Activated CD4-positive, CD25-positive, alpha-beta regulatory T cell treated with anti-CD3 and anti-CD28 coated beads, Interleukin-2, amount 50 U/mL, for 72 hours (primary cell): ENCODE measurements at places on chromosomes 7 and 10.
A peak's percentile ranks its signal among the peaks of the same experiment; 100 is the strongest.

DNA sequence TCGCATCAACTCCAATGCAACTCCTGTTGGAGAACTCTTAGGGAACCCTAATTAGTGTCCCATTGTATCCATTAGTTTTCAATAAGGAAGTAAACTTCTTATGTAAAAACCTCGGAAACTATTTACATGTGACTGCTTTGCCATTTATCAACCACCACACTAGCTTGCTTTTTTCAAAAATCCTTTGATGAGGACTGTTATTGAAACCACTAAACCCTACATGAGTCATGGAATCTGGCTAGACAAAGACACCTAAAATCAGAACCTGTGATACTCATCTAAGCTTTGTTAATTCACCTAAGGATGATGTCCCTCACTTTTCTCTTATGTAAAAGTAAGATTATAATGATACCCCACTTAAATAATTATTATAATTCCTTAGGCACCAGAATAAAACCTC lies 414.1 kb upstream of the ETV1 start:
- no peak for DNase-seq

- no peak for DNase-seq
These were observed 74.2 kb downstream of the RAB18 start for GRCh38 chr10:27578316-27578715.

DNA sequence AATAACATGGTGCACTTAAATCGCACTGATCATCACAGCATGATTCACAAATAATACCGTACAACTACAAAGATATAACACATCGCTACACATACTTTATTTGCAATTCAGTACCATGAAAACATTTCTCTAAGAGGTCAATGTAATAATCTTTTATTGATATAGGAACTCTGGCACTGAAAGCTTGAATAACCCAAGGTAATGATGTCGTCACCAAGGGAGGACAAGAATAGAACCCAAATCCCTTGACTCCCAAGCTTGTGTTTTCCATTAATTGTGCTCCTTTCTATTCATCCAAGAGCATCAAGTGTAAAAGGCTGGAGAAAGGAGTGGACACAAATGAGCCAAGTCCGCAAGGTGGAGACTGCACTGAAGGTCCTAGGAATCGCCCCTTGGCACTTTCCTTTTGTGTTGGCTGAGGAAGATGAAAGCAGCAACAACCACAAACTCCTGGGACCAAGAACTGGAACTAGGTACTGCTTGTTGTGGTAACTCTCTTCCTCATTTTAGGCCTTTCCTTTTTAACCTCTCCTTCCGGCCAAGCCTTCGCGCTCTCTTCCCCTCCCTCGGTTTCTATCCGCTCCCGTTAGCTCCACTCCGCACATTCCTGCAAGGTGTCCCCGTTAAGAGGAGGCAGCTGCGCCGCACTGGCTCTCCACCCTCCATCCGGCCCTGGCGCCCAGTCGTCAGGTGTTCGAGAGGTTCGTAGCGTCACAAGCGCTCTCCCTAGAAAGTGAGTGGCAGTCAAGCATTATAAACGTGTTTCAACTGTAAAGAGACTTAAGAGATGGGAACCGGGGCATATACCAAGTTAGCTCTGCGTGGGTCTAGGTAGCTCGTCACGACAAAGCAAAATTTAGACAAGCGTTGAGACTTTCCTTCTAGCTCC lies 1.0 kb upstream of the CBLL1 start:
- DNase-seq, result peak; percentile 67

DNA sequence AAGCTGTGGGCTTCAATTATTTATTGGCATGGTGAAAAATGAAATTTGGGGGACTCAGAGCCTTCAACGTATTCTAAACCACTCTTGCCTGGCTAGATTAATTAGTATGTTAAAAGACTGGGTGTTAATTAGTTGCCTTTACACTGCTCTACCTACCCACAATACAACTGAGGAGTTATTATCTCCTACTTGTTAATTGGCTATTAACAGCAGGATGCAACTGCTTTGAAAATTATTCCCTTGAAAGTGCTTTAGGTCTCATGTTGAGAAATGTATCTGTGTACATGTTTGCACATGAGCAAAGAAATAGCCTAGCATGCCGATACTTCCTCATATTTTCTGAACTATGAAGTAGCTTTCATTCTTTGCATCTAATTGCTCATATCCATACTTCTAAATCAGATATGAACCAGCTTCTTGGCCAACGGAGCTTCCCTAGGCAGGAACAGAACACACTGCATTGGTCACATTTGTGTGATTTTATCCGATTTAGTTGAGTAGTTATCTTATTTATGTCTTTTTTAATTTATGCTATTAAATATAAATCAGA lies 155.8 kb downstream of the GPAM start:
- DNase-seq, result no peak

DNA sequence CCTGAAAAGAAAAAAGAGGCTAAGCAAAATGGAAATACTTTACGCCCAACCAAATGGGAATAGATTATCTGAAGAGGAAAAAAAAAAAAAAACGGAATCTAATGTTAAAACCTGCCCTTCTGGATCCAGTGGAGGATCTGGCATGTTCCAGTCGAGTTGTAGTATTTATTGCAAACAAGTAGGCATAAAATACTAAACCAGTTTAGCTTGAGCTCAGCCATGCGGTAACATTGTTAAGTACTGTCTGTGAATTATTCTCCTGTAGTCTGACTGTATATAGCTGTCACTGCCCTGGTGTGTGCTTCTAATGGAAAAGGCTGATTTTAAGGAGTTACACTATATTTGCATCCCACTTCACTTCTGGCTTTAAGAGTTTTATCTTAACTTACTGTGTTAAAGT lies 40.3 kb downstream of the CELF2 start:
- no peak for DNase-seq

- DNase-seq, result no peak
These were observed 41.1 kb upstream of the NUPR2 start for GRCh38 chr7:56157238-56157790.

- no peak for DNase-seq
These were observed 429.8 kb upstream of the CELF2 start for GRCh38 chr10:10587744-10588393.

DNA sequence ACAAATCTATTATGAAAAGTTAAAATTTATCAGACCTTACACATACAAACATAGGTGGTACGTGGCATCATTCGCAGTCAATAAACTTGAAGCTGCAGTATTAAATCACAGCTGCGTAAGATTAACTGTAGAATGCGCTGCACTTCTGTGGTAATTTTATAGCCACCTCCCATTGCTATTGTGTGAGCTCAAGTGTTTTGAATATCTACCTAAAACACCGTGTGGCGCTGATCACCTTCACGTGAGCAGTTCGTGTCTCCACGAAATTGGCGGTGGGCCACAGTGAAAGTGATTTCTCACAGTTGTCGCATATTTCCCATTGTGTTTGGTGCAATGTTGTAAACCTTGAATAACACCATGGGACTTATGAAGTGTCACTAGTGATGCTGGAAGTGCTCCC lies 102.8 kb downstream of the PLPP4 start:
- DNase-seq, result no peak

DNA sequence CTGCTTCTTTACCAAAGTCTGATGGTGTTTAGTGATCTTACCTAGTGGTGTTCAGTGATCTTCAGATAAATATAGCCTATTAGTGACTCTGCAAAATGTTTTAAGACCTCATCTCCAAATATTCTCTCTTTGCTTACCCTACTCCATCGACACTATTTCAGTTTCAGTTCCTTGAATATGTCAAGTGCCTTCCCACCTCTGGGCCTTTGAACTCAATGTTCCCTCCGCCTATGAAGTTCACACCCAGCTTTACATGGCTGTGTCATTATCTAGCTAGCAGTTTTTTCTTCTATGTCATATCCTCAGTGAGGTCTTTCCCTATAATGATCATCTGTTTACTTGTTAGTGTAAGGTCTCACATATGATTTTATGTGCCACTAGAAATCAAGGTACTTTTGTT lies 322.6 kb downstream of the DGKB start:
- DNase-seq, result no peak

DNA sequence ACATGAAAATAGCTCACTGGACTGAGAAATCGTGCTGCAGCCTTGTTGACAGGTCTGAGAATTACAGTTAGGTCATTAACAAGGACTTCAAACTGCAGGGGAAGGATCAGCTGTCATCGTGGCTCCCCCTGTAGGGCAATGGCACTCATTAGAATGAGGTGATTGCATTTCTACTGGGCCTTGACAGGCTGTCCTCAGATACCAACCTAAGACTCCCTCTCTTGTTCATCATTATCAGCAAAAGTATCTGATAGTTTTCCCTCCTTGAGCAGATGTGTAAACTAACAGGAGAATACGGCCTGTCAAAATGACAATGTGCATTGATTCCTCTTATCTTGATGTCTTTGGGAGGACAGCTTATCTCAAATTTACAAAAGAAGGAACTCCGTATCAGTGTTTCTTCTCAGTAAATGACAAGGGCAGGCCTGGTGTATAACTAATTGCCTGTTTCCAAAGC lies 648.5 kb upstream of the LRRN3 start:
- no peak for DNase-seq

DNA sequence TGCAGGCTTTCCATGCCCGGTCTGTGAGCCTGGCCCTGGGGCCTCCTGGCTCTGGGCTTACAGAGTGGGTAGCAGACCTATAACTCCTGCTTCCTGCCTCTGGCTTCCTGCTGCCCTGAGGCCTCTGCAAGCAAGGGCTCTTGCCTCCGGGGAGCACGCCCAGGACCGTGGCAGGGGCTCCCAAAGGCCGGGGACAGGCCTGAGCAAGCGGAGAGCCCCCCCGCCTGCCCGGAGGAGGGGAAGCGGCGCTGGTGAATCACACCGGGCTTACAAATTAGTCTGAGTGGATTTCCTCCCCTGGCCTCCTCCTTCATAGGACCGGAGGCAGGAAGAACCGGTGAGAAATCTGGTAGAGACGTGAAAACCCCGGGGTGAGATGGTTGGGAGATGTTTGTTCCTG lies 1.5 kb upstream of the MYL10 start:
- DNase-seq, result no peak

DNA sequence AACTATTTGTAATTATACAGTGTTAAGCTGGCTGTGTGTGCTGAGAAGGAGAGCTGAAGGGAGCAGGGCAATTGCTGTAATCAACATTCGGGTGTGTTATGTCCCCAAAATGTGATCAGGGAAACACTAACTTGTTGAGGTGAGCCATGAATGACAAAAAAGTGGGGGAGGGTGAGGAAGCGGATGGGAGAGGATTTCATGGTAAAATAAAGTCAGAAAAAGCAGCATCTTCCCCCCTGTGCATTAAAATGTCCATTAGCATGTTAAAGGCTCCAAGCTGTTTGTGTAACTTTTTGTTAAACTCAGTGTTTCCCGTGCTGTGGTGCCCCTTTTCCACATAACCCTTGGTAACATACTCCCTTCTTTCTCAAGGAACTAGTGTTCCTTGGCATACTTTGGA lies 84.9 kb downstream of the ARID5B start:
- DNase-seq, result no peak

- DNase-seq, result no peak
These were observed at the start of gene CYP2W1 for GRCh38 chr7:983004-983615. CYP2W1 (plus strand) TSS chr7:983181; CDS start chr7:983212, 31 bp downstream.

- DNase-seq, result no peak
These were observed 203.7 kb downstream of the IPMK start for GRCh38 chr10:58063861-58064480.

DNA sequence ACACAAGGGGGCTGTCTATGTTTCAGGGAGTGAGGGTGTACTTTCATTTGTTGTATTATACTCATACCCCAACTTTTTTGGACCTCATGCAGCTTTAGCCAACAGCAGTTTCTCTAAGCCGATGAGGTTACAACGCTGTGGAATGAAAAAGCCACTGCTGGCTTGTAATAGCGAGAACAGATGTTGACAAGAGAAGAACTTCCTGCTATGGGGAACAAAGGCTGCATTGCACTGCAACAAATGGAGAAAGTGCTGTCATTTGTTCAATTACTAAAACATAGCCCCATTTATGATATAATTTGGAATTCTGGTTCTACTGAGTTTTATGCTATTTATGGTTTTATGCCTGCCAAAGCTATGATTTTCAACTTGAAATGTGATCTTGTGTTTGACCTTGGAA lies 104.2 kb upstream of the TMEM72 start:
- DNase-seq, result no peak

- no peak for DNase-seq
These were observed 43.3 kb upstream of the ADGRA1 start for GRCh38 chr10:133044401-133044811.

GRCh38 chr10:48519481-48520183 lies 85.2 kb downstream of the ARHGAP22 start:
- no peak for DNase-seq

DNA sequence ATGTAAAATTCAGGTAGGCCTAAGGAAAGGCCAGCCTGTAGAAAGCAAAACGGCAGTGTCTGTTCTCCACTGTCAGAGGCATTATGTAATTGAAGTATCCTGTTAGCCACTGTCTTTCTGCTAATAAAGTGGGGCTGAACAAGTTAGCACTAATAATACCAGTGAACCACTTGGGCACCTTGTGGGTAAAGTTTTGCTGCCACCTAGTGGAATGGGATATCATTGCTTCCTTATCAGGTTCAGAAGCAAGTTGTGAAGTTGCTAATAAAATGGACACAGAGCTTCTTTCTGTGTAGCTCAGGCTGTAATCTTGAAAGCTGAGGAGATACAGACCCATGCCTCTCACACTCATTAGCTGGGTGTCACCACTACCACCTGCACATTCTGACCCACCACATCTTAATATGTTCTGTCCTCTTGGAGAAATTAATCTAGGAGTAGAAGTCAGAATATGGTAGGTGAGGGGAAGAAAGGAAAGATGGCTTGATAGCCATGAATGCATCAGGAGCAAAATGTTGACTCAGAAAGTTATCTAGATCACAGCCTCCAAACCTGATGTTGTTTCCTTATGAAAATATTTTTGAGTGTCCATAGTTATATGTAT lies 175.1 kb downstream of the SEPTIN7 start:
- DNase-seq, result no peak

DNA sequence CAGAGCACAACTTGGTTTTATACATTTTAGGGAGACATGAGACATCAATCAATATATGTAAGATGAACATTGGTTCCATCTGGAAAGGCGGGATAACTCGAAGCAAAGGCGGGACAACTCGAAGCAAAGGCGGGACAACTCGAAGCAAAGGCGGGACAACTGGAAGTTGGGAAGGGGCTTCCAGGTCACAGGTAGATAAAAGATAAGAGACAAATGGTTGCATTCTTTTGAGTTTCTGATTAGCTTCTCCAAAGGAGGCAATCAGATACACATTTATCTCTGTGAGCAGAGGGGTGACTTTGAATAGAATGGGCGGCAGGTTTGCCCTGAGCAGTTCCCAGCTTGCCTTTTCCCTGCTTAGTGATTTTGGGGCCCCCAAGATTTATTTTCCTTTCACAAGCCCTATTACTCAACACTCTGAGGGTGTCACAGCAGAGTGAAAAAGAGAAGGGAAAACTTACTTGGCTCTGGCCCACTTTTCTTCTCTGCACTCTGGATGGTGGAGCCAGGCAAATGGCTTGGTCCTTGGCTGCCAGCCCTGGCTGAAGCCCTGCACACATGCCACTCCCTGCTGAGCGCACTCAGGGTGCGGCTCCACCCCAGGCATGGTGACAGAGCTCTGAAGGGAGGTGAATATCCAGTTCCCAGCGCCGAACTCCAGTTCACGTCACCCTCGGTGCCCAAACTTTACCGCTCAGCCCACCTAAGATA lies 46.7 kb downstream of the PARD3 start:
- DNase-seq, result no peak

DNA sequence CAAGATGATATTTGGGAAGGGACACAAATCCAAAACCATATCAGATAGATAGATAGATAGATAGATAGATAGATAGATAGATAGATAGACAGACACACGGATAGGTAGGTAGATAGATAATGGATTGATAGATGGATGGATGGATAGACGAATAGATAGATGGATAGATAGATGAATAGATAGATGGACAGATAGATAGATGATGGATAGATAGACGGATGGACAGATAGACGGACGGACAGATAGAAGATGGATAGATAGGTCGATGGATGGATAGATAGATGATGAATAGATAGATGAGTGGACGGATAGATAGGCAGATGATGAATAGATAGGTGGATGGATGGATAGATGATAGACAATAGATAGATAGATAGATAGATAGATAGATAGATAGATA lies 39.8 kb downstream of the NPTX2 start:
- DNase-seq, result no peak
